Gastrocnemius medialis (tissue), 4 donors: ENCODE measurements at places on chromosomes 2 and 18. TPM values are rescaled to one million over a fixed set of nuclear protein-coding genes. Genes with fewer than 3 reads are reported as not detected.

DNA sequence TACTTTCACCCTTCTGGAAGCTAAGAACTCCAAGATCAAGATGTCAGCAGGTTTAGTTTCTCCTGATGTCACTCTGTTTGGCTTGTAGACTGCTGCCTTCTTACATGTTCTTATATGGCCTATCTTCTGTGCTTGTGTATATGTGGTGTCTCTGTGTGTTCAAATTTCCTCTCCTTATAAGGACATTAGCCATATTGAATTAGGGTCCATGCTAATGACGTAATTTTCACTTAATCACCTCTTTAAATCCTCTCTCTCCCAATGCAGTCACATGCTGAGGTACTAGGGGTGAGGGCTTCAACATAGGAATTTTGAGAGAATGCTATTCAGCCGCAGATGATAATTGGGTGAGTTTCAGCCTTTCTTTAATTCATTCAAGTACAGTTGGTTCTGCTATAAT lies 458.3 kb upstream of the SYT4 start:
- DNase-seq = no peak
- no peaks in the 10 kb centered on the region for H3K36me3 ChIP-seq
- no peaks in the 10 kb centered on the region for H3K27me3 ChIP-seq

GRCh38 chr2:151063271-151063670 lies 198.4 kb downstream of the RBM43 start:
- DNase-seq = no peak
- H3K27me3 ChIP-seq = no peaks in the 10 kb centered on the region
- no peak overlapping the region for H3K4me3 ChIP-seq
- H3K4me1 ChIP-seq = no peaks in the 10 kb centered on the region

Gene IL1F10
- total RNA-seq = not detected

GRCh38 chr2:203484266-203485112 lies 50.6 kb downstream of the RAPH1 start:
- peak; percentile 28 for DNase-seq
- no peak overlapping the region for H3K27ac ChIP-seq
- no peaks in the 10 kb centered on the region for H3K27me3 ChIP-seq
- H3K36me3 ChIP-seq = no peaks in the 10 kb centered on the region

GRCh38 chr2:19228181-19228593 lies 130.2 kb downstream of the OSR1 start:
- H3K4me1 ChIP-seq = no peaks in the 10 kb centered on the region
- H3K27ac ChIP-seq = no peak overlapping the region
- H3K4me3 ChIP-seq = no peak overlapping the region
- no peak for DNase-seq
- no peaks in the 10 kb centered on the region for H3K27me3 ChIP-seq

Gene RAMP1
- total RNA-seq = 168 TPM

DNA sequence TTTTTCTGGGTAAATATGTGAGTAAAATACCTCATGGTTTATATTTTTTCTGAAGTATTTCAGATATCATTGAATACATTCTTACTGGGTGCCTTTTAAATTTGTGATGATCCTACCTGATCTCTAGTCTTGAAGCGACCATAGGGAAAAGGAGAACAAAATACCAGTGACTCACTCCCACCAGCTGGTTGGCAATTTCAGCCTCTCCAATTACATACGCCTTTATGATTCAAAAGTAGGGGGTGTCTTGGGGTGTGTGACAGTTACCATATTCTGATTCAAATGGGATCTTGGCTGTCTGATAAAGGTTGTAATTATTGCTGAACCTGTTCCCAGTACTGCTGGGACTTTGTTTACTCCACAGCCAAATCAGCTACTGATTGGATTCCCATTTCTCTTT lies 175.9 kb upstream of the NXPH2 start:
- no peak overlapping the region for H3K27ac ChIP-seq
- no peak overlapping the region for H3K4me3 ChIP-seq
- H3K4me1 ChIP-seq = no peaks in the 10 kb centered on the region
- no peak for DNase-seq

GRCh38 chr2:7634409-7634808 lies 717.2 kb downstream of the RNF144A start:
- no peaks in the 10 kb centered on the region for H3K4me1 ChIP-seq
- H3K4me3 ChIP-seq = no peak overlapping the region
- no peaks in the 10 kb centered on the region for H3K36me3 ChIP-seq
- H3K27me3 ChIP-seq = no peaks in the 10 kb centered on the region
- no peak for DNase-seq

- DNase-seq = no peak
- no peaks in the 10 kb centered on the region for H3K27me3 ChIP-seq
- H3K27ac ChIP-seq = no peak overlapping the region
- no peaks in the 10 kb centered on the region for H3K4me1 ChIP-seq
These were observed 144.6 kb downstream of the AKAIN1 start for GRCh38 chr18:5052491-5052890.

- no peaks in the 10 kb centered on the region for H3K4me1 ChIP-seq
- no peaks in the 10 kb centered on the region for H3K36me3 ChIP-seq
- H3K4me3 ChIP-seq = no peak overlapping the region
- H3K27ac ChIP-seq = peak overlapping the region; percentile 21
These were observed 18.4 kb upstream of the YES1 start for GRCh38 chr18:830315-830901.

- H3K27me3 ChIP-seq = no peaks in the 10 kb centered on the region
- H3K4me3 ChIP-seq = no peak overlapping the region
- DNase-seq = no peak
- no peak overlapping the region for H3K27ac ChIP-seq
- no peaks in the 10 kb centered on the region for H3K36me3 ChIP-seq
- no peaks in the 10 kb centered on the region for H3K4me1 ChIP-seq
These were observed 776.0 kb downstream of the DCC start for GRCh38 chr18:53115876-53116585.

DNA sequence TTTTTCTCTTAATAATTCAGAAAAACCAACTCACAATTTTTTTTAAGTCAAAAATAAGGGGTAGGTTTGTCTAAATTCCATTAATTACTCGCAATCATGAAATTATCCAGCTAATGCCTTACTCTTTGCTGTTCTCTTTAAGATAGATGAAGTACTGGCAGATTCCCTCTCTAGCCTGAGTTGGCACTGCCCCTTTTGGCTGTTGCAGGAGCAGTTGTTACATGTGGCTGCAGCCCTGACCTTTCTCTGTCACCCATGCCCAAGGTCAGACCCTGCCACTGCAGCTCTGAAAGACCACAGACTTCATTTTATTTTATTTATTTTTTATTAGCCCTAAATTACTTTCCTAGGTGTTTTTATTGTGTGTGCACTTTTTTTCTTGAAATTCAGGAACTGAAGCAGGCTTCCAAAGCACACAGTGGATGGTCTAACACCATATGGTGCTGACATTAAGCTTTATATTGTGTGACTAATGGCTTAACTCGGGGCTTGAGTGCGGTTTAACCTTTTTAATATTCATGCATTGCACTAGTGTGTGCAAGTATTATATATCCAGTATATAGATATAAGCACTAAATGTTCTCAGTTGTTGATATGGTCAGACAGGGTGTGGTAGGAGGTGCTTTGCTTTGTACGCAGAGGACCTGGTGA lies 313.0 kb downstream of the CDH2 start:
- peaks cover 12% of the 10 kb centered on the region for H3K4me1 ChIP-seq
- no peaks in the 10 kb centered on the region for H3K36me3 ChIP-seq
- H3K27ac ChIP-seq = no peak overlapping the region
- no peak overlapping the region for H3K4me3 ChIP-seq
- H3K27me3 ChIP-seq = no peaks in the 10 kb centered on the region
- no peak for DNase-seq

DNA sequence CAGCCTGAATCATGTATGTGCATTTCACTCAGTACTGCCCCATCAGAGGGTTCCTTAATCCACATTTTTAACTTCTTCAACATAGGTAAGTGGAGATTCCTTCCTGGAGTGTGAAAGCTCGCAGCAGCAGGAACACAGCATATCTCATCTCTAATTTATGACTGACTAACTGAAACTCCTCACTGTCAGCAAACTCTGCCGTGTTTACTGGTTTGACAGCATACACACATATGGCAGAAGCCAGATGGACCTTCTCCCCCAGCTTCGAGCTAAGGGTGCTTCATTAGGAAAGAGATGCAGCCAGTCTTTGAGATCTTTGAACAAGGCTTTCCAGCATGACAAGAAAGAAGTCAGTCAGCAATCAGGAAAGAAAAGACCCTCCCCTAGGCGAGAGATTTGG lies 200.3 kb upstream of the ACVR2A start:
- DNase-seq = no peak
- H3K4me1 ChIP-seq = no peaks in the 10 kb centered on the region
- H3K36me3 ChIP-seq = no peaks in the 10 kb centered on the region
- H3K27me3 ChIP-seq = no peaks in the 10 kb centered on the region

Gene PTH2R
- total RNA-seq = not detected

Gene POTEI
- total RNA-seq = not detected

DNA sequence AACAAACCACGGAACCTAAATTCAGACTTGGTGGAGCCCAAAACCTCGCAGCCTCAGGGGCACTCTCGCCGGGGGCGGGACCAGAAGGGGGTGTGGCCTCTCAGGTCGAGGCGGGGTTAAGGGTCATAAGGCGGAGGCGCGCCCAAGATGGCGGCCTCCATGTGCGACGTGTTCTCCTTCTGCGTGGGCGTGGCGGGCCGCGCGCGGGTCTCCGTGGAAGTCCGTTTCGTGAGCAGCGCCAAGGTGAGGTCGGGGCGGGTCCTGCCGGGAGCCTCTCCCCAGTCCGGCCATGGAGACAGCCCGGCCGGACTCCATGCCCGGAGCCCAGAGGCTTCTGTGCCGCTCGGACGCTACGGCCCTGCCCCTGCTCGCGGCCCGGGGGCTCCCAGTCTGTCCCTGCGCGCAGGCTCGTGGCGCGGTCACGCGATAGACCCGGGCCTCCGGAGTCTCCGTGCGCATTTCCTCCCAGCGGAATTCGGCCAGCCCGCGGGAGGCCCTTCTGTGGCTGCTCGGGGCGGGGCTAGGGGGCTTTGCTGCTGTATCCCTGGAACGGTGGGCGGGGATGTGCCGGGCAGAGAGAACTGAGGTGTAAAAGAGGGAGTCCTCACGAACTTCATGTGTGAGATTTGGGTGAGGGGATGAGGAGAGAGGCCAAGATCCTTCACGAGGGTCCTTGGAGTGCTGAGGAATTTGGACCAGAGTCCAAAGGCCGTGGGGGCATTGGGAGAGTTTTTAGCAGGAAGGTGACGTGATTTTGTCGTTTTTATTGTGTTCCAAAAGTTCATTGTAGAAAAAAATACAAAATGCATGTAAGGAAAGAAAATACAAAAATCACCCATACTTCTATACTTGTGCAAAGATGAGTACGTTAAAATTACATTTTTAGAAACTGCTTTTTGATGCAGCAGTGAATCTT lies at the start of gene SMYD5:
TSS of gene SMYD5 (plus strand) at position 126 of the 916 bp plus-strand sequence. CDS start at position 148, 22 bp downstream.
- H3K36me3 ChIP-seq = no peaks in the 10 kb centered on the region
- H3K27ac ChIP-seq = peak within 1 kb of the TSS; percentile 69
- peak within 1 kb of the TSS; percentile 88 for H3K4me3 ChIP-seq
- H3K27me3 ChIP-seq = no peaks in the 10 kb centered on the region
- peak; percentile 59 for DNase-seq

GRCh38 chr2:174039551-174040416 lies 74.6 kb upstream of the SP3 start:
- DNase-seq = peak; percentile 78
- H3K27me3 ChIP-seq = no peaks in the 10 kb centered on the region
- H3K4me1 ChIP-seq = peaks cover 36% of the 10 kb centered on the region
- no peaks in the 10 kb centered on the region for H3K36me3 ChIP-seq
- peak overlapping the region; percentile 71 for H3K27ac ChIP-seq
- H3K4me3 ChIP-seq = peak overlapping the region; percentile 15

GRCh38 chr2:200417366-200417765 lies 92.5 kb downstream of the KCTD18 start:
- H3K36me3 ChIP-seq = no peaks in the 10 kb centered on the region
- no peak overlapping the region for H3K27ac ChIP-seq
- DNase-seq = no peak
- H3K27me3 ChIP-seq = no peaks in the 10 kb centered on the region
- H3K4me3 ChIP-seq = no peak overlapping the region
- peaks cover 8% of the 10 kb centered on the region for H3K4me1 ChIP-seq

- H3K4me3 ChIP-seq = no peak overlapping the region
- H3K36me3 ChIP-seq = no peaks in the 10 kb centered on the region
- H3K4me1 ChIP-seq = no peaks in the 10 kb centered on the region
These were observed 104.7 kb upstream of the STPG4 start for GRCh38 chr2:47259829-47260228.

Gene RFTN2
- 1.9 TPM for total RNA-seq

DNA sequence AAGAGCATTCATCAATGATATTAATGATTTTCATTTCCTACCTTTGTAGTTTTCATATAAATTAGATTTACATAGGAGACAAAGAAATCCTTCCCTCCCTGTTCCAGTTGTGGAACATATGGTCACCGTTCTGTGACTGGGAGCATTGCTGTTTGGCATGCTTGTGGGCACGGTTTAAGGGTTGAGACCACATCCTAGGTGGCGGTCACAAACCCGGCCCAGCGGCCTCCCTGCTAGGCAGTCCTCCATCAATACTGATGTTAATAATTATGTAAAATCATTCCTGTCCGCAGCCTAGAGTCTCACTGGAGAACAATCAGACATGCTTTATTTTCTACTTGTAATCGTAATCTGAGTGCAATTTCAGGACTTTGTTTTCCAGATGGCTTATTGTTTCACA lies 117.9 kb downstream of the AGAP1 start:
- H3K4me1 ChIP-seq = peaks cover 22% of the 10 kb centered on the region
- no peak for DNase-seq
- H3K36me3 ChIP-seq = no peaks in the 10 kb centered on the region
- no peak overlapping the region for H3K27ac ChIP-seq
- no peak overlapping the region for H3K4me3 ChIP-seq

GRCh38 chr2:55164534-55165480 lies 67.3 kb downstream of the CLHC1 start:
- H3K36me3 ChIP-seq = no peaks in the 10 kb centered on the region
- no peak overlapping the region for H3K27ac ChIP-seq
- no peak for DNase-seq
- no peaks in the 10 kb centered on the region for H3K27me3 ChIP-seq

Gene ADAM23
- total RNA-seq = 1.8 TPM

- no peaks in the 10 kb centered on the region for H3K36me3 ChIP-seq
- H3K4me3 ChIP-seq = no peak overlapping the region
- peaks cover 16% of the 10 kb centered on the region for H3K4me1 ChIP-seq
- H3K27ac ChIP-seq = no peak overlapping the region
- no peaks in the 10 kb centered on the region for H3K27me3 ChIP-seq
These were observed 33.9 kb upstream of the FOSL2 start for GRCh38 chr2:28358668-28359201.

GRCh38 chr2:217650716-217651360 lies 352.0 kb downstream of the TNS1 start:
- peaks cover 5% of the 10 kb centered on the region for H3K4me1 ChIP-seq
- DNase-seq = peak; percentile 21
- H3K27me3 ChIP-seq = no peaks in the 10 kb centered on the region

GRCh38 chr2:220143336-220143735 lies 515.9 kb downstream of the SLC4A3 start:
- no peaks in the 10 kb centered on the region for H3K36me3 ChIP-seq
- H3K27ac ChIP-seq = no peak overlapping the region
- no peak for DNase-seq
- H3K4me1 ChIP-seq = no peaks in the 10 kb centered on the region
- no peak overlapping the region for H3K4me3 ChIP-seq
- no peaks in the 10 kb centered on the region for H3K27me3 ChIP-seq
